ENCODE measurements at places on chromosomes 3 and 15.

DNA sequence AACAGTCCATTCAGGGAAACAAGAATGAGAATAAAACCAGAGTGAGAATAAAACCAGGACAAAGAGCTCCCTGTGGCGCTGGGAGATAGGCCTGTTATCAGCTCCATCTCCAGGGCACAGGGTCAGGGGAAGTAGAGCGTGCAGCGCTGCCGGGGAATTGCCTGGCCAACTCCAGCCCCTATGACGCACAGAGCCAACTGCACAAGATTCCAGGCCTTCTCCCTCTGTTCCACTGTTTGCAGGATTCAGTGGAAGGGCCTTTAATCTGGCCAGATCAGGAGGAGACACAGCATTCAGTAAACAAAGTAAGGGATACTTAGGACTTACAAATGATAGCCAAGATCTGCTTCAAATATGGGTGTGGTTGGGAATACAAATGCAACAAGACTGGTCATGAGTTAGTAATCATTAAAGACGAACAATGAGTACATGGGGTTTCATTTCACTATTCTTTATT, 49.4 kb downstream of the ITGB5 start:
- DNase-seq, result no peak

GRCh38 chr3:97838393-97838792, 16.6 kb downstream of the CRYBG3 start:
- DNase-seq, result no peak

GRCh38 chr3:55453886-55454496, 33.1 kb downstream of the WNT5A start:
- DNase-seq, result no peak

GRCh38 chr3:143226678-143227291, 107.2 kb downstream of the CHST2 start:
- no peak for DNase-seq

DNA sequence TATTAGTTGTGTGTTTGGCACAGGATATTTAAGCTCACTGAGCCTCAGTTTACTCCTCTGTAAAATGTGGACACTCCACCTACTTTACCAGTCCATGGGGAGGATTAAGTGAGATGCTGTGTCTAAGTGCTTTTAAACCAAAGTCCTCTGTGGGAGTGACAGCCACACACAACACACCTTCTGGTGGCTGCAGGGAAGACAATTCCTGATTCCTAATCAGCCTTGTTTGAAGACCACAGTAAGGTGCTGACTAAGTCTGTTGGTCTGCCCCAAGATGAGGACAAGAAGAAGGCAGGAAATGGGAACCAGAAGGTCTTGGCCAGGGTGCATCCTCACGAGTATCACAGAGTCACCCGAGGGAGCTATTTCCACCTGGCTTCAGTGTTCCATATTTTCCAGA, 52.3 kb downstream of the EPHB1 start:
- no peak for DNase-seq

DNA sequence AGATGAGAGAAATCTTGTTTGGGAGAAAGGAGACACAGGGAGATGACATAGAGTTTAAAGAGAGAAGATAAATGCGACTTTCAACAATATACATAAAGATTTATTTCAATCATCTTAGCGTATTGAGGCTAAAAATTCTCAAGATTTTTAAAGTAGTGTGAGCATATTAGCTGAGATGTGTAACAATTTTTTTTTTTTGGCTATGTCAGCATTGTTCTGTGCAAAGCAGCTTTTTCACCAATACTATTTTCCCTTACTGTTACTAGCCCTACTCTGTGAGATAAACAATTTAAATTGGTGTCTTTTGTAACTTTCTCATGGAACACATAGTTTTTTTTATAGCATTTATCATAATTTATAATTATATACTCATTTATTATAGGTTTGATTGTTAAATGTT, 185.2 kb upstream of the ZNF385D start:
- no peak for DNase-seq
